Neural crest cell (in vitro differentiated cells): ENCODE measurements at places on chromosomes 2 and 18. TPM values are rescaled to one million over a fixed set of nuclear protein-coding genes. Genes with fewer than 3 reads are reported as not detected.

SLC8A1 gene
- 4.2 and 4.7 TPM in 2 replicates for total RNA-seq

CDK15 gene
- not detected in 2 replicates for total RNA-seq

NBAS gene
- 58.7 and 61.6 TPM in 2 replicates for total RNA-seq

LAMA1 gene
- total RNA-seq = 96.1 and 102 TPM in 2 replicates

DYNAP gene
- total RNA-seq = not detected in 2 replicates

ANAPC1 gene
- 69.0 and 70.0 TPM in 2 replicates for total RNA-seq

EVA1A gene
- total RNA-seq = 3.6 and 3.8 TPM in 2 replicates

GAL3ST2 gene
- 0.28 TPM in 1 of 2 replicates, not detected in the other for total RNA-seq

PTH2R gene
- total RNA-seq = not detected in 2 replicates

CNTNAP5 gene
- 0.56 and 1.1 TPM in 2 replicates for total RNA-seq

MFSD2B gene
- total RNA-seq = 0.47 and 0.61 TPM in 2 replicates

SERPINB5 gene
- total RNA-seq = not detected in 2 replicates

RESP18 gene
- not detected in 2 replicates for total RNA-seq

BOLL gene
- total RNA-seq = not detected in 2 replicates

ILKAP gene
- total RNA-seq = 63.2 and 65.8 TPM in 2 replicates

TLX2 gene
- total RNA-seq = not detected in 2 replicates

NDC80 gene
- total RNA-seq = 49.5 and 52.1 TPM in 2 replicates

KLHL14 gene
- 2.2 and 2.4 TPM in 2 replicates for total RNA-seq

EMX1 gene
- not detected in 2 replicates for total RNA-seq

CD207 gene
- total RNA-seq = not detected in 2 replicates

CROCC2 gene
- total RNA-seq = not detected in 2 replicates

HOXD13 gene
- not detected in 2 replicates for total RNA-seq

SLC23A3 gene
- total RNA-seq = 0.34 and 1.5 TPM in 2 replicates

NFATC1 gene
- 2.2 and 2.4 TPM in 2 replicates for total RNA-seq

KLHL30 gene
- 0.23 and 0.25 TPM in 2 replicates for total RNA-seq

DYSF gene
- total RNA-seq = 2.2 and 2.4 TPM in 2 replicates

ACMSD gene
- not detected in 2 replicates for total RNA-seq
